NCI-H446 (cell line): ENCODE measurements at places on chromosomes 4 and X.
A peak's percentile ranks its signal among the peaks of the same experiment; 100 is the strongest.

DNA sequence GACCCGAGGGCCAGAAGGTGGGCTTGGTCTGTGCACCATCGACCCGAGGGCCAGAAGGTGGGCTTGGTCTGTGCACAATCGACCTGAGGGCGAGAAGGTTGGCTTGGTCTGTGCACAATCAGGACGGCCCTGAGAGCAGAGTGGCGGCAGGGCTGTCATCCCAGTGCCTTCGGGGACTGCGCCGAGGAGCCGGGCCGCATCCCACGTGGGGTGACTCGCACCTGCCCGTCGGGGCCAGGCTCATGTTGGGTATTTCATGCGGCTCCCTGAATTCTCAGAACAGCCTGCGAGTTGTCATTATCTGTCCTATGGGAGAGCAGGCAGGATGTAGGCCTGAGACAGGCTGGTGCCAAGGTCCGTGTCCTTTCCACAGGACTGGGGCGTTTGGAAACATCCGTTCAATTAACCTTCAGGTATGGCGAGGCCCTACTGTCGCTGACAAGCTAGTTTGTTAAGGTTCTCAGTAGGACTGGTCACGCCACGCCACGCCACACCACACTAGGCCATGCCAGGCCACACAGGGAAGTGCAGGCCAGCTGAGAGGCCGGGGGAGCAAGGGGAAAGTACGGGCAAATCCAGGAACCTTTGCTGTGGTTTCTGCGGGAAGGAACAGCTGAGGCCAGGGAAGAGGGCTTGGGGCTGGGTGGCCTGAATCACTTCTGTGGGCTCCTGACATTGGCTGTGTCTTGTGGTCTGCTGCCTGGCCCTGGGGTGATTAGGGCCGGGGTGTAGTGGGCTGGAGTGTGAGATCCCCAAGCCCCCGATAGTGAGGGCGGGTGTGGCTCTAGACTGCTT is 182.9 kb downstream of the AFAP1 start:
- DNase-seq = no peak

DNA sequence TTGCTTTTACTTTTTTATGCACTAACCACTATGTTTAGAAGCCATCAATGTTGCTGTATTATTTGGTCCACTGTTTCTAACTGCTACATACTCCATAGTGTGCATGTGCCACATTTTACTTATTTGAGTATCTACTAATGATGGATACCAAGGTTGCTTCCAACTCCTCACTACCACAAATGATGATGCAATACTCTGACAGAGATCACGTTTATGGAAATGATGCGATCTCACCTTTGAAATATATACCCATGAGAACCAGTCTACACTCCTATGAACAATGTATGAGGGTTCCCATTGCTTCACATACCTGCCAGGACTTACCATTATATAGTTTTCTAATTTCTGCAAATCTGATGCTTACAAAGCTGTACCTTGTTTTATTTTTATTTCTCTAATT is 44.2 kb downstream of the HUWE1 start:
- DNase-seq = no peak

- DNase-seq = no peak
Measured at GRCh38 chr4:16809064-16809463, 89.4 kb downstream of the LDB2 start.

DNA sequence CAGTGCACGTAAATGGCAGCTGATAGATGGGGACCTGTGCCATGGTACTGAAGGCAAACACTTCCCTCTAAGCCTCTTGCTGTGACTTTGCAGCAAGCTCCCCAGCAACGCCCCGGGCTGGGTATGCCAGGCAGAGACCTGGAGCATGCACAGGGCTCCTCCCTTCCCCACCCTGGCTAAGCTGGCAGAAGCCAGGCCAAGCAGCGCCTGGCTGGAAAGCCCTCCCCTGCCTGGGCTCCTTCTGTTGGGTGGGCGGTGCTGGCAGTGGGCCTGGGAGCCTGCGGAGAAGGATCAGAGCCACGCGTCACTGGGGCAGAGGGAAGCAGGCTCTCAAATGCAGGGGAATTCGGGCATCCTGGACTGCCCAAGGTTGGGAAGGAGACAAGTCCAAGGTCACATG is 3.6 kb downstream of the ATP2B3 start:
- DNase-seq = peak; percentile 73
